ENCODE measurements at places on chromosomes 4 and X. TPM values are rescaled to one million over a fixed set of nuclear protein-coding genes. Genes with fewer than 3 reads are reported as not detected.

DNA sequence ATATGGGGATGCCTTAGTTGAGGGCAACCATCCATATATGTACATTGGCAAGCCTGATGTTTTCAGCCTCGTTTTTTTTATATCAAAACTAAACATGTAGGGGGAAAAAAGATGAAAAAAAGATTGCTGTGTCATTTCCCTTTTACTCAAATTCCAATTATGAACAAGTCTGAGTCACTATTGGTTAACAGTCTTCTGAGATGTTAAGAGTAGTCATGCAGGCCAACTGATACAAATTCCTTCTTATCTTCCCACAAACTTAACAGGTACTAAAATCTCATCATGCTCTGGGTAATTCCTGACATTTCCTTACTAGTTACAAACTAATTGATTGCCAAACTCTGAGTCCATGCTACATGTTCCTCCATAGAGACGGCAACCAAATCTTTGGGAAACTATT, 222.1 kb downstream of the FRMPD4 start:
- DNase-seq: no peak
- H3K27ac ChIP-seq: no peak overlapping the region
- H3K36me3 ChIP-seq: no peaks in the 10 kb centered on the region
- H3K27me3 ChIP-seq: peaks cover 5% of the 10 kb centered on the region
- H3K4me1 ChIP-seq: no peaks in the 10 kb centered on the region
- no peak overlapping the region for H3K4me3 ChIP-seq

- no peak overlapping the region for H3K27ac ChIP-seq
- DNase-seq: no peak
- H3K4me3 ChIP-seq: no peak overlapping the region
- H3K27me3 ChIP-seq: no peaks in the 10 kb centered on the region
Observed at GRCh38 chr4:121980643-121981042, 28.8 kb upstream of the TRPC3 start.

XAGE1A gene
- not detected for total RNA-seq

RPS3A gene
- total RNA-seq: 2,466 TPM

FUNDC1 gene
- total RNA-seq: 18.3 TPM

DNA sequence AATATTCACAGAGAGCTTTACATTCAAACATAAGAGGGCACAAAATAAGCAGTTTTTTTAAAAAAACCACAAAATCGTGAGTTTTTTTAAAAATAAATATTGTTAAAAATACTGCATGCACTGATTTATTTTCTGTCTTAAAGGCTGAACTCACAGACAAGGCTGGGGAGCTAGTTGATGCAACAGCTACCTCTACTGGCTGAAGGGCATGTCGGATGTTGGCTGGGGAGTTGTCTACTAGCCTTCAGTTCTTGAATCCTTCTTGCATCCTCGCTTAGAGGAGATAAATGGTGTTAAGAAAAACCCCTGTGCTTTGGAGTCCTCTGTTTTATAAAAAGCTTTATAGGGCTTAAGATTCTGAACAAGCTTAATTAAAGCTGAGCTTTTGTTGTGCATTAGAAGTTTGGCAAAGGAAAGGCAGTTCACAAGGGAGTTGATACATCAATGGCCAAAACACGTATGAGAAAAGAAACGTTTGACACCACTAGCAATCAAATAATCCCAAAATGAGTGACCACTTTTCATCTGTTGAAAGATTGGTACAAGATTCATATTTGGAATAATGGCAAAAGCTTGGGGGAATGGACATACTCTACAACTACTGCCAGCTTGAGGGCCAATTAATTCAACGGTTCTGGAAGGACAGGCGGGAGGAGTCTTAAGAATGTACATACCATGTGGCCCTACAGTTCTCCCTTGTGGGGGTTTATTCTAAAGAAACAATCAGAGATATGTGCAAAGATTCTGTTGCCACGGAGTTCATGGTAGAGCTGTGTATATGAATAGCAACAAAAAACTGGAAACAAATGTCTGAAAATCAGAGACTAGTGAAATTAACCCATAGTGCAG, 94.7 kb downstream of the SEL1L3 start:
- H3K4me1 ChIP-seq: no peaks in the 10 kb centered on the region
- H3K27me3 ChIP-seq: no peaks in the 10 kb centered on the region
- no peak overlapping the region for H3K4me3 ChIP-seq
- DNase-seq: peak; percentile 56

DNA sequence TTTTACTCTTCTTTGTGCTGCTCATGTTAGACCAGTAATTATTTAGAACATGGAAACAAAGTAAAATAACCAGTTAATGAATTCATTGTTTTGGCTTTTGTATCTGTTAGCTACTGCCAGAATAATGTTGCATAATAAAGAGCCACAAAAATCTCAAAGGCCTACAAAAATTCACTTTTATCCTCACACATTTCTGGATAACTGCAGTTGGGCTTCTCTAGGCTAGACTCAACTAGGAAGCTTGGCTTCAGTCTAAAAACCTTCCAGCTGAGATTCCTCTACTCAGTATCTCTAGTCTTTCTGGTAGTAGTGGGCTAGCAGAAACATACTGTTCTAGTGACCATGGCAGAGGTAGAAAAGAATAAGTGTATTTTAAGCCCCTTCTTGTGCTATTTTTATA, 73.0 kb downstream of the FAT4 start:
- no peak for DNase-seq
- no peak overlapping the region for H3K27ac ChIP-seq
- no peaks in the 10 kb centered on the region for H3K4me1 ChIP-seq

- H3K27me3 ChIP-seq: peaks cover 4% of the 10 kb centered on the region
- H3K4me3 ChIP-seq: no peak overlapping the region
- no peak overlapping the region for H3K27ac ChIP-seq
- H3K36me3 ChIP-seq: peaks cover 9% of the 10 kb centered on the region
Observed at GRCh38 chrX:125826080-125826479, 340.0 kb downstream of the DCAF12L2 start.

DNA sequence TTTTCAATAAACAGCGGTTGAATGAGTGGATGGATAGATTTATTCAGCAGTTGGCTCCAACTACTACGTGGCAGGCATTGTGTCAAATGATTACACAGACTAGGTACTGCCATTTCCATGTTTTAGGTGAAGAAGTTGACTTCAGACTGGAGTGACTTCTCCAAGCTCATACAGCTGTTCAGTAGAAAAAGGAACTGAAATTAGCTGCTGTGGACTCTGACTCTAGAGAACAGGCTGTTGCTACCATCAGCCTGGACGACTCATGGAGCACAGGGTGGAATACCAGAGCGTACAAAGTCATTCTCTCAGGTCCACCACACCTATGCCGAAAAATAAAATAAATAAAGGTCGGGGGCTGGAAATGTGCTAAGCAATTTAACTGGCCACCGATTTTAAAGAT, 45.3 kb downstream of the TENM3 start:
- H3K4me3 ChIP-seq: no peak overlapping the region
- no peaks in the 10 kb centered on the region for H3K27me3 ChIP-seq
- H3K27ac ChIP-seq: no peak overlapping the region
- H3K4me1 ChIP-seq: no peaks in the 10 kb centered on the region
- no peak for DNase-seq

FAM9B gene
- total RNA-seq: not detected

GRCh38 chr4:687048-687970, 1.6 kb downstream of the SLC49A3 start:
- H3K36me3 ChIP-seq: no peaks in the 10 kb centered on the region
- H3K27me3 ChIP-seq: peaks cover 4% of the 10 kb centered on the region
- no peak for DNase-seq
- H3K27ac ChIP-seq: no peak overlapping the region
- peaks cover 3% of the 10 kb centered on the region for H3K4me1 ChIP-seq

DNA sequence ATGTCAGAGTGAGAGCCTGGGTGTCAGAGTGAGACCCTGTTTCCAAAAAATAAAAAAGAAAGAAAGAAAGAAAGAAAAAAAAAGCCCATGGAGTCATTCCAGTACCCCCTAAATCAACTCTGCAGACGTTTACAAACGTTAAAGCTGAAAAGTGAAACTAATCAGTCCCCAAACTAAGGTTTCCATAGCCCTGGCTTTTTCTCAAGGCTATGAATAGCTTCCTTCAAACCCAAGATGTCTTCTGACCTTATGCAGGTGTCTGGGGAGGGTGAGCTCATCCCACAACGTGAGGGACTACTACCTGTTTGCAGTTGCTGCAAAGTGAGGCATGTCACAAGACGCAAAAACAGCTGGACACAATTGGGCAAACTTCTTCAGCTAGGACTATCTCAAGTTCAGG, 144.0 kb downstream of the SH3KBP1 start:
- DNase-seq: no peak
- H3K27me3 ChIP-seq: no peaks in the 10 kb centered on the region
- no peak overlapping the region for H3K27ac ChIP-seq
- H3K36me3 ChIP-seq: no peaks in the 10 kb centered on the region
- H3K4me1 ChIP-seq: peaks cover 56% of the 10 kb centered on the region
- no peak overlapping the region for H3K4me3 ChIP-seq

DNA sequence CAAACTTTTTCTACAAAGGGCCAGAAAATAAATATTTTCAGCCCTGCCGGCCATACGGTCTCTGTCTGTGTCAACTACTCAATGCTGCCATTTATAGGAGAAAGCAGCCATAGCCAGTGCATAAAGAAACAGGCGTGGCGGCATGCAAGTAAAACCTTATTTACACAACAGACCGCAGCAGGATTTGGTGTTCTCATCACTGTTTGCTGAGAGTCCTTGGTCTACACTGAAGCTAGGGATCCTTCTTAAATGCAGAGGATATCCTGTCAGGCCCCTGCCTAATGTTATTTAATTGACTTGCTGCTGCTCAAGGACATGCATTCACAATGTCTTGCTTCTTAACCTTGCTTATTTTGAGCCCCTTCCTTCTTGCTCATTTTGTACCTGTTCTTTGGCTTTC, 54.7 kb downstream of the CPE start:
- DNase-seq: no peak
- no peaks in the 10 kb centered on the region for H3K4me1 ChIP-seq
- no peak overlapping the region for H3K27ac ChIP-seq
- H3K4me3 ChIP-seq: no peak overlapping the region
- peaks cover 2% of the 10 kb centered on the region for H3K36me3 ChIP-seq

DNA sequence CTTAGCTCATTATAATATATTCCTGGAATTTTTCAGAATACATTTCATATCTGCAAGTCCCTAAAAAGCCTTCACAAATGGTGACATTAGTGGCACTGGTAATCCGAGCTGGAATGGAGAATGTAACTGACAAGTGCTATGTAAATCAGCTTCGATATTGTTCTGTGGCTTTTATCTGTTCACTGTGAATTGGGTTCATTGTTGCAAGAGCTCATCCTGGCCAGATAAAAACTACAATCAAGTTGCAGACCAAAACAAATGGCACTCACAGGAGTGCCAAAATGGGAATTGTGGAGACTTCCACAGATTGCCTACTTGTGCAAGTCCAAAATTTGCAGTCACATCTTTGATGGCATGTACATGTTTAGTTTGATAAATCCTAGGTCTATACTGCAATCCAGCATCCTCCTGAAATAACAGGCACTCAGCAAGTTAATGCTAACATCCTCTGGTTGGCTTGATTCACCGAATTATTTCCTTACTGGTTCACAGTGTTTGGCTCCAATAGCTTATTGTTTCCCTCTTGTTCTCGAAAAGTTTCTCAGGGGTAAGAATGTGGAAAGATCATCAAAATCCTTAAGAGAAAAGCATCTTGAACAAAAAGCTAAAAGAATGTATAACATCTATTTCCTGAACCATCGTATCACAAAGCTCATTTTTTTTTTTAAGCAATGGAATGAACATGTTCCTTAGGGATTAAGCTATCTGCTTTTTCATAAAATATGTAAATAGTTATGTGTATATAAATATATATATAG, 904.9 kb downstream of the CENPC start:
- no peaks in the 10 kb centered on the region for H3K36me3 ChIP-seq
- peak overlapping the region; percentile 60 for H3K27ac ChIP-seq
- H3K4me1 ChIP-seq: peaks cover 26% of the 10 kb centered on the region
- H3K4me3 ChIP-seq: no peak overlapping the region

DNA sequence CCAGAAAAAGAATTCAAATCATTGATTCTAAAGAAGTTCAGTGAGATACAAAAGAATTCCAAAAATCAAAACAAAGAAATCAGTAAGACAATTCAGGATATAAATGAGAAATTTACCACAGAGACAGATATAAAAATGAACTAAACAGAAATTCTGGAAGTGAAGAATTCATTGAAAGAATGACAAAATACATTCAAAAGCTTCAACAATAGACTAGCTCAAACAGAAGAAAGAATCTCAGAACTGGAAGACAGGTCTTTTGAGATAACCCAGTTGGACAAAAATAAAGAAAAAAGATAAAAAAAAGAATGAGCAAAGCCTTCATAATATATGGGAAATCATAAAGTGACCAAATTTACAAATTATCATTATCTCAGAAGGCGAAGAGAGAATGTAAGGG, 41.7 kb downstream of the CD99L2 start:
- H3K4me3 ChIP-seq: no peak overlapping the region
- H3K4me1 ChIP-seq: no peaks in the 10 kb centered on the region
- H3K27me3 ChIP-seq: no peaks in the 10 kb centered on the region
- H3K36me3 ChIP-seq: peaks cover 44% of the 10 kb centered on the region
- no peak overlapping the region for H3K27ac ChIP-seq
- DNase-seq: no peak

ASB9 gene
- 0.28 TPM for total RNA-seq

Data from neural crest cell (in vitro differentiated cells).